RKO (cell line): ENCODE measurements at places on chromosomes 16 and 17.

- DNase-seq, result no peak
These were observed 53.4 kb downstream of the BRIP1 start for GRCh38 chr17:61809816-61810392.

GRCh38 chr17:20306924-20307323 lies 160.4 kb downstream of the LGALS9B start:
- DNase-seq, result no peak

DNA sequence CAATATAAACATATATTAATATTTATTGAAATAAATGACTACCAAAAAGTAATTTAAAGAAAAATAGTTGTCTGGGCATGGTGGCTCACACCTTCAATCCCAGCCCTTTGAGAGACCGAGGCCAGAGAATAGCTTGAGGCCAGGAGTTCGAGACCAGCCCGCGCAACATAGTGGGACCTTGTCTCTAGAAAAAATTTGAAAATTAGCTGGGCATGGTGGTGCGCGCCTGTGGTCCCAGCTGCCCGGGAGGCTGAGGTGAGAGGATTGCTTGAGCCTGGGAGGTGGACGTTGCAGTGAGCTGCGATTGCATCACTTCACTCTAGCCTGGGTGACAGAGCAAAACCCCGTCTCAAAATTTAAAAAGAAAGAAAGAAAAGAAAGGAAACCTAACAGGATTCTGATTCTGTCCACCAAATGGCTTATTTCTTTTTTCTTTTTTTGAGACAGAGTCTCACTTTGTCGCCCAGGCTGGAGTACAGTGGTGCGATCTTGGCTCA lies 3.4 kb upstream of the BPTF start:
- no peak for DNase-seq

DNA sequence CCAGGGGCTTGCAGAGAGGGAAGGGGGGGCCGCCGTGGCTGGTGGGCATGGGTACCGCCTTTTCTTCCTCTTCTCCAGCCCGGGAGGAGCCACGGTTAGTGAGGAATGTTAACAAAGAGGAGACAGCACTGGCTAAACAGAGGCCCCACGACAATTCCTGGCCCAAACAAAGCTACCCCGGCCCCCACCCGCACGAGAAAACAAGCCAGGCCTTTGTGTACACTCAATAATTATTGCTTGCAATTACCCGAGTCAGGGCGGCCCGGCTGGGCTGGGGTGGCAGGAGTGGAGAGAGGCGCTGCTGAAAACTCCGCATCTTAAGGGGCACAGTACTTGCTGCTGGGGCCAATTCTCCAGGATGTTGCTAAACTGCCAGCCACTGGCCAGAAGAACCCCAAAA lies 56.4 kb downstream of the IRX5 start:
- no peak for DNase-seq

DNA sequence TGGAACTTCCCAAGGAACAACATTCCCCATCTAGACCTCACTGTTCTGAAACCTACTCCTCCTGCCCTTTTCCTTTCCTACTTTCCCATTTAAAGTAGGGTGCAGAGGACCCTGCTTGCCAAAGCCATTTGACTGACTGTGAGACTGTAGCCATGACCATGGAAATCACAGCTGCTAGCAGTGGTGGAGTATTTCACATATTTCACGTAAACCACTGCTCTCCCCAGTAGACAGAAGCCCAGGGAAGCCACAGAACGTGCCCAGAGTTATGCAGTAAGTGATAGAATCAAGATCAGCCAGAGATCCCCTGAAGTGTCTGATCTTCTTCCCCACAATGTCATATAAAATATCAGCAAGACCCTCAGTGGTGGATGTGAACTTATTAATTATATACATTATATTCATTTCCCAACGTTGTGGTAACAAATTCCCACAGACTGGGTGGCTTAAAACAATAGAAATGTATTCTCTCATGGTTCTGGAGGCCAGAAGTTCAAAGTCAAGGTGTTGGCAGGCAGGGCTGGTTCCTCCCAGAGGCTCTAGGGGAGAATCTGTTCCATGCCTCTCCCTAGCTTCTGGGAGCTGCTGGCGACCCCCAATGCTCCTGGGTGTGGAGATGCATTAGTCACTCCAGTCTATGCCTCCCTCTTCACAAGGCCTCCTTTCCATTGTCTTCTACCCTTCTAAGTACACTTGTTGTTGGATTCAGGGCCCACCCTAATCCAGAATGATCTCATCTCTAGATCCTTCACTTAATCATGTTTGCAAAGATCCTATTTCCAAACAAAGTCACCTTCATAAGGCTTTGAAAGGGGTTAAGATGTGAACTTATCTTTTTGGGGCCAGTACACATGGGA lies 20.7 kb upstream of the PRM1 start:
- no peak for DNase-seq

GRCh38 chr17:2400877-2401425 lies at the start of gene MNT:
MNT (minus strand) TSS chr17:2401060; CDS start chr17:2400712, 348 bp downstream.
- DNase-seq, result peak; percentile 94

DNA sequence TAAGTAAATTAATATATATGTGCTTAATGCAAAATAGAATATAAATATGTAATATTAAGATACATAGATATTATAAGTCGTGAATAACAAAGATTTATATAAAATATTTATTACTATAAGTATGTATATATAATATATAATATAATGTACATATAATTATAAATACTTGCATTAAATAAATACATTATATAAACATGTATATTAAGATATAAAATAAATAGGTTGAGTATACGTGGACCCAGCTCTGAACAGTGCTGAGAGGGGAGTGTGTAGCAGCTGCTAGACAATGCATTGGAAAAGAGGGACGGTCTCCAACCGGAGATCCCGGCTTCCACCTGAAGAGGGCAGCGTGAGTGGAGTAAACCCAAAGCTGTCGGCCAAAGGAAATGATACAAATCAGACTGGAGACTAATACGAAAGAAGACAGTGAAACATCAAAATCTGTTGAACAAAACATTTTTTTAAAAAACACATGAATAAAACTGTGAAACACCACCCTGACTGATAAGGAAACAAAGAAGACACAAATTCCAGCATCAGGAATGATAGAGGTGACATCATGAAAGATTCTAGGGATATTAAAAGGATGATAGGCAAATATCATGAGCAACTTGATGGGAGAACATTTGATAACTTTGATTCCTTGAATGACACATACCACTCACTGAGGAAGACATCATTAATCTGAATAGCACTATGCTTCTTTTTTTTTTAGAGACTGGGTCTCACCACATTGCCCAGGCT lies 125.4 kb upstream of the CHMP6 start:
- DNase-seq, result peak; percentile 42

DNA sequence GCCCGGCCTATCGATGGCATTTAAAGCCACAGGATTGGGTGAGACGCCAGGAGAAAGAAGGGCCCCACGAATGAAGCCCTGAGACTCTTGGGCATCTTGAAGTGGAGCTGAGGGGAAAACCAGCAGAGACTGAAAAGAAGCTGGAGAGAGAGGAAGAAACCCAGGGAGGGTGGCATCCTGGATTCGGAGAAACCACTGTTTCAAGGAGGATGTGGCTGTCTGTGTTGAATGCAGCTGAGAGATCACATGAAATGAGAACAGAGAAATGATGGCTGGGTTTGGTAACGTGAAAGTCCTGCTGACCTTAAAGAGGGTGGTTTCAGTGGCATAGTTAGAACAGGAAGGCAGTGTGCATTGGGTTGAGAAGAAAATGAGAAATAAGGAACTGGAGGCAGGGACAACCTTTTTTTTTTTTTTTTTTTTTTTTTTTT lies 3.8 kb downstream of the TNFSF12 start:
- DNase-seq, result no peak

GRCh38 chr17:78905116-78905515 lies 2.1 kb upstream of the CEP295NL start:
- no peak for DNase-seq

DNA sequence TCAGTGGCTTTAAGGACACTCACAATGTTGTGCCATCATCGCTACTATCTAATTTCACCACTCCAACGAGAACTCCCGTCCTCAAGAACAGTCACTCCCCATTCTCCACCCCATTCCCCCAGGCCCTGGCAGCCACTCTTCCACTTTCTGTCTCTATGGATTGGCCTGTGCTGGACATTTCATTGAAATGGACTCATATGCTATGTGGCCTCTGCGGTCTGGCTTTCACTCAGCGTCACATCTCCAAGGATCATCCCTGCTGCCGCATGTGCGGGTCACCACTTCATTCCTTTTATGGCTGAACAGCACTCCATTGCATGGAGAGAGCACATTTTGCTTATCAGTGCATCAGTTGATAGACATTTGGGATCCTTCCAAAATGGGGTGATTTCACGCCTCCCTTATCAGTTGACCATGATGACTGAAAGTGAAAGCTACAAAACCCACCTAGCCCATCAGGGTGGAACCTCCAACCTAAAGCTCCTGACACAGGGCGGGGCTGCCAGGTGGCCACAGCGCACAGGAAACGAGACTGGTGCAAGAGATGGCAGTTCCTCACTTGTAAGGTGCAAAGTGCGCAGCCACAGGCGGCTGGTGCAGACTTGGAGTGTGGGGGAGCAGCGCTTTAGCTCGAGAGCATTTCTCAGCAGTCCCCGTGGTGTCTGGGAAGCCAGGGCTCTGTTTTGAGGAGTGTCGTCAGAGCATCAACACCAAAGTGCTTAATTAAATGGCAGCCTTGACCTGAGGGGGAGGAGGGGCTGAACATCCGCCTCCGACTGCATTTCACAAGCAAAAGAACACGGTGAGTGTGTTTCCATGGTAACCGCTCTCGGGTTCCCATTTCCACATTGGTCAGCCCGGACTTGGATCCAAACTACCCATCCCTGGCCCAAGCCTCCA lies 23.8 kb downstream of the COTL1 start:
- DNase-seq, result no peak

DNA sequence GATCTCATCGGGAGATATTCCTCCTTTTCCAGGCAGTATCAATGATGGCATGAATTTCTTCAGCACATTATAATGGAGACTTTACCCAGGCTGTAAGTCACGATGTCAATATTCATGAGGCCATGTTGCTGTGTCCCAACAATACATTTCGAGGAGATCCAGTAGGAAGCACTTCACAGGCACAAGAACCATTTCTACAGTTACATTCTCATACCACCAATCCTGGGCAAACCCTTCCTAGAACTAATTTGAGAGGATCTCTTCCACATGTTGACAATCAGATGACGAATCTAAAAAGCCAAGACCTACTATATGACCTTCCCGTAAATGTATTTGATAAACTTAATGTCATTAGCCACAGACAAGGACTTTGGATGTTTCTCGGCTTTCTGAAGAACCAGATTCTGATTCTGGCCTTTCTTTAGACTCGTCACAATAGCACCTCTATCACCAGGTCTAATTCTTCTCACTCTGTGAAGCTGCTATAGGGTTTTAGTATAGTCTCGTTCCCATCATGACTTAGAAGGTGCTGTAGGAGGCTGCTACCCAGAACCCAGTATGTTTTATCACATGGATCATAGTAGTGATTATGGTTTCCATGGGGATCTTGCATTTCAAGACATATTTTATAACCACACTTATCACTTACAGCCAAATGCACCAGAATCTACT lies 40.2 kb downstream of the C16orf87 start:
- peak; percentile 9 for DNase-seq

GRCh38 chr17:35577830-35578196 lies 558 bp downstream of the PEX12 start:
- DNase-seq, result peak; percentile 40

- no peak for DNase-seq
These were observed 57.2 kb upstream of the ETV4 start for GRCh38 chr17:43603321-43603720.

DNA sequence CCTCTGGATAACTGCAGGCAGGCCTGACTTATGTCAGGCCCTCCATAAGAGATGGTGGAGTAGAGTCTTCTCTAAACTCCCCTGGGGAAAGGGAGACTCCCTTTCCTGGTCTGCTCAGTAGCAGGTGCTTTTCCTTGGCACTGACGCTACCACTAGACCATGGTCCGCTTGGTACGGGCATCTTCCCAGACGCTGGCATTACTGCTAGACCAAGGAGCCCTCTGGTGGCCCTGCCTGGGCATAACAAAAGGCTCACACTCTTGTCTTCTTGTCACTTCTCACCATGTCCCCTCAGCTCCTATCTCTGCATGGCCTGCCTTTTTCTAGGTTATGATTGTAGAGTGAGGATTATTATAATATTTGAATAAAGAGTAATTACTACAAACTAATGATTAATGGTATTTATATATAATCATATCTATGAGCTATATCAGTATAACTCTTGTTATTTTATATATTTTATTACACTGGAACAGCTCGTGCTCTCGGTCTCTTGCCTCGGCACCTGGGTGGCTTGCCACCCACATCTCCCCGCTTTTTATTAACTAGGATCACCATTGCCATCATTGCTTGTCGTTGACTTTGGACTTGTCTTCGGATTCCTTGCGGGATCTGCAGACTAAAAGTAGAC lies 59.8 kb upstream of the ARL4D start:
- DNase-seq, result peak; percentile 80

DNA sequence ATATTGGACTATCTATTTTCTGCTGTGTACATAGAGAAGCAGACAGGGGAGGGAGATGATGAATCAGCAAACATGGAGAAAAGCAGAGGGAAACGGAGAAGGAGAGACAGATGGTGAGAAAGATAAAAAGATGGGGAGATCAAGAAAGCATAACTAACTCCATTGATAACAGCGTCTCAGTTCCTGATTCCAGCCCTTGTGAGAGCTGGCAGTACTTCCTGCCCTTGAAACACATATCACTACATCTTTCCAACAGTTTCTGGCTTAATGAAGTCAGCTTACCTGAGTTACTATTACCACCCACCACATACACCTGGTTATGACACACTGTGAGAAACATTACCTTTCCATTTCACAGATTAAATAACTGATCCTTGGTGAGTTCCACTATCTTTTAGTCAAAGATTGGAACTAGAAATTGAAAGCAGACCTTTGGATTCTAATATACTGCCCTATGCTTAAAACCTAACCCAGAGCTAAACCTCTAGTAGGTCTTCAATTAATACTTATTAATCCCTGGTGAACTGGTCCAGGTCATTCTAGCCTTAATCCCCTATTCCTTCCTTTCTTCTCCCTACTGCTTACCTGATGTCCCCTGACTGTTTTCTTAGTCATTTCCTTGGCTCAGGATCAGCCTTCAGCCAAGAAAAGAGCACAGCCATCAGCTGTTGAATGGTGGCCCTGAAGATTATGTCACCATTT lies 346.6 kb upstream of the CCL2 start:
- DNase-seq, result peak; percentile 2

GRCh38 chr17:38898812-38899348 lies 26.5 kb upstream of the LASP1NB start:
- DNase-seq, result no peak

- no peak for DNase-seq
These were observed 59.0 kb downstream of the ABR start for GRCh38 chr17:1120596-1121441.

DNA sequence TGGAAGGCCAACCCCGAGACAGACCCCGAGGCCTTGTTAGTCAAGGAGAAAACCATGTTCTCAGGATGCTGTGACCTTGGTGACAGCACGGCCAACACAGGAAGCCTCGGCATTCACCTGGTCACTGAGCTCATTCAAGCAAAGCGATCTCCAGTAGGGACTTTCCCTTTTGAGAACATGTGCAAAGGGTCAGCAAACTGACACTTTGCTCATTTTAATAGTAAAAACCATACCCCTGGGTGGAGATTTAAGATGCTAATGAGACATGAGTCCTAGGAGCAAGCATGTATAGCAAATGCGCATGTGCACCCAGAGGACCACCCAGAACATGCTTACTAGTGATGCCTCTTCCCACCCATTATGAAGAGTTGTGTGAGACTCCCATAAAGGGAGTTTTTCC lies 5.7 kb upstream of the SULT1A2 start:
- DNase-seq, result no peak
